ENCODE measurements at places on chromosomes 5 and 9. TPM values are rescaled to one million over a fixed set of nuclear protein-coding genes. Genes with fewer than 3 reads are reported as not detected.

- DNase-seq, result no peak
These were observed 57.3 kb upstream of the FNIP1 start for GRCh38 chr5:131854134-131854533.

The NMUR2 gene
- 0.17 TPM for polyA plus RNA-seq

The ADAMTS12 gene
- 19.4 TPM for polyA plus RNA-seq

- no peak for DNase-seq
These were observed 29.2 kb upstream of the FBP1 start for GRCh38 chr9:94668418-94668927.

GRCh38 chr5:180720486-180720885 lies 19.4 kb downstream of the OR2Y1 start:
- no peak for DNase-seq

Measured in muscle of arm (tissue), 14 donors.